Astrocyte of the spinal cord (primary cell): ENCODE measurements at places on chromosomes 4 and X.

- DNase-seq = no peak
Measured at GRCh38 chrX:4850312-4850711, 1136.9 kb upstream of the PRKX start.

DNA sequence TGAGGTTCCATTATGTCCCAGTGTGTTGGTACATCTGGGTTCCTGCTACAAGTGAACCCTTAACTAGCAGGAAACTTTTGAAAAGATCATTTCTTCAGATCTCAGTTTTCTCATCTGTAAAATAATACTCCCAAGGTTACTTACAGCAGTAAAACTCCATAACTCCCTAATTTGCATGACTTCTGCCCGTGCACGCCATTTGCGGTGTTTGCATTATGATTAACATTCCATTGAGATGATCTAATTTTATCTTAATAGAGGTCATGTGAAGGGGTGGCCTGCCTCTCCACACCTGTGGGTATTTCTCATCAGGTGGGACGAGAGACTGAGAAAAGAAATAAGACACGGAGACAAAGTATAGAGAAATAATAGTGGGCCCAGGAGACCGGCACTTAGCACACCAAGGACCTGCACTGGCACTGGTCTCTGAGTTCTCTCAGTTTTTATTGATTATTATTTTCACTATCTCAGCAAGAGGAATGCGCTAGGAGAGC lies 219.8 kb downstream of the TLL1 start:
- no peak for DNase-seq

DNA sequence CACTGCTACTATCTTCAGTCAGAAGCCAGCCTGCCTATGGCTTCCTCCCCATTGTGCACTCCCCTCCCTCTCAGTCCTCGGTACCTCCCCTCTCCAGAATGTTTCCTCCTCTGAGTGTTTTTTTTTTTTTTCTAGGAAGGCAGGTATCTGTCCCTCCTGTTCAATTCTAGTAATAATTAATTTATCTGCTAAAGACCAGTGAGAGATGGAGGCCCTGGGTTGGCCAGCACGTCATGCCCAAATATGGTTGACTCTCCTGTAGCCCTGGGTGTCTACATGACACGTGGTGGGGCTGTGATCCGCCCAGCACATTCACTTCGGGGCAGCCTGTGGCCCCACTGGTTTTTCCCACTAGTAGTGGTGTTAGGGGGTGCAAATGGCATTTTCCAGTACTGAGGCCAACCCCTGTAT lies 1.8 kb downstream of the FLNA start:
- DNase-seq = peak; percentile 37

DNA sequence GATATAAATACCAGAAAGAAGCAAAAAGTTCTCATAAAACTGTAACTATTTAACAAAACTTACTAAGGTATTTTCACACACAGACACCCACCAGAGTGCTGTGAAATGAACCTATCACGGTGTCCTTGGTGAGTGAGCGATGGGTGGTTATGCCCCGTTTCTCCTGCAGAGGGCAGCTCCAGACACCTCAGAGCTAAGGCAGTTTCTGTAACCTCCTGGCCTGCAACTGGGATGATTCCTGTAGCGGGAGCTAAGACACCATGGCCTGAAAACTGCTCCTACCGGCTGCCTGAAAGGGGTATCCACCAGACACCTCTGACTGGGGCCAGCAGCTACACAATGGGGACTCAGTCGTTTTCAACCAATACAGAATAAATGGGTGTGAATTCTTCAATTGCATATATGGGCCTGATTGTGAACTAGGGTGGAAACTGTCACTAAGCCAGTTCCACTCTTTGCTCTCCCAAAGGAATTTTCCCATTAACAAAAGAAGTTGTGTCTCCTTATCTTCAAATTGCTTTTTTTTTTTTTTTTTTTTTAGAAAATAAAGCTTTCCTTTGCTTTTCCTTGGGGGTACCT lies 2375.8 kb upstream of the TENM3 start:
- DNase-seq = peak; percentile 22

- DNase-seq = no peak
Measured at GRCh38 chr4:106628586-106629267, 260.1 kb upstream of the GIMD1 start.
